ENCODE measurements at places on chromosomes 4 and X.
A peak's percentile ranks its signal among the peaks of the same experiment; 100 is the strongest.

GRCh38 chr4:100288811-100289529 is 98.7 kb upstream of the DDIT4L start:
- DNase-seq, result no peak

DNA sequence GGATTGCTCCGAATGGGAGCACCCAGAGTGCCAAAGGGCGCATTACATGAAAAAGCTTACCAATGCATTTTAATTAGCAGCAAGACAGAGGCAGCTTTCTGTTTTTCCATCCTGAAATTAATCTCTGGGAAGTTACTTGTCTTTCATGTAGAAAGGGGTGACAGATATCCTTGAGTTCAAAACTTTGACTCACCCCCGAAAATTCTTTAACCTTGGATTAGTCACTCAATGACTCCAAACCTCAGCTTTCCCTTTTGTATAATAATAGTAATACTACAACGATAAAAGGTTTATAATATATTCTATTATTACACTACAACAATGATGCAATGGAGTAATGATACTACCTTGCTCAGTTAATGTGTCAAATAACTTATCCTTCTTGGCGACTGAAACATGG is 126.3 kb downstream of the ADAMTS3 start:
- no peak for DNase-seq

- no peak for DNase-seq
Observed at GRCh38 chr4:45363931-45364330, 637.6 kb upstream of the GNPDA2 start.

GRCh38 chr4:108777388-108777787 is 14.5 kb upstream of the ETNPPL start:
- DNase-seq, result no peak

- no peak for DNase-seq
Observed at GRCh38 chr4:38821739-38822138, 17.1 kb upstream of the TLR1 start.

GRCh38 chrX:25206778-25207177 is 191.0 kb upstream of the ARX start:
- peak; percentile 8 for DNase-seq

- no peak for DNase-seq
Observed at GRCh38 chr4:81757691-81758090, 286.0 kb upstream of the RASGEF1B start.

DNA sequence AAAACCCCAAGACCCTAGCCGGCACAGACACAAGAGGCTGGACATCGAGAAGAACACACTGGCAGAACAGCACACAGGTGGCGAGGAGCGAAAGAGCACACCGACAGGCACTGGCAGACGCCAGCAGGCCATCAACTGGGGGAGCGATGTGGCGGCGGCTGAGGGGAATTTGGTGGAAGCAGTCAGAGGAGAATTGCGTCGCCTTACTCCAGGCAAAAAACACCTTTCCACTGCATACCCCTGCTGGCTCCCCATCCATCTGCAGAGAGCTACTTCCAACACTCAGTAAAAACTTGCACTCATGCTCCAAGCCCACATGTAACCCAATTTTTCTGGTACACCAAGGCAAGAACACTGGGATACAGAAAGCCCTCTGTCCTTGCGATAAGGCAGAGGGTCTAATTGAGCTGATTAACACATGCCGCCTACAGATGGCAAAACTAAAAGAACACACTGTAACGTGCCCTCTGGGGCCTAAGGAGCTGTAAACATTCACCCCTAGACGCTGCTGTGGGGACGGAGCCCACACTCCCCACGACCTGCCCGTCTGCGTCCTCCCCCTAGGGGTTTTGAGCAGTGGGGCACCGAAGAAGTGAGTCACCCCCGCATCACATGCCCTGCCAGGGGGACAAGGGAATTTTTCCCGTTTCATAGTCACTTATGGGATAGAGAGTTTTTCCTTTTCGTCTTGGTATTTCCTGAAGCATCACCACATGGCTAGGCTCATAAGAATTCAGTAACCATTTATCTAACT is 262.3 kb downstream of the KCTD8 start:
- no peak for DNase-seq

DNA sequence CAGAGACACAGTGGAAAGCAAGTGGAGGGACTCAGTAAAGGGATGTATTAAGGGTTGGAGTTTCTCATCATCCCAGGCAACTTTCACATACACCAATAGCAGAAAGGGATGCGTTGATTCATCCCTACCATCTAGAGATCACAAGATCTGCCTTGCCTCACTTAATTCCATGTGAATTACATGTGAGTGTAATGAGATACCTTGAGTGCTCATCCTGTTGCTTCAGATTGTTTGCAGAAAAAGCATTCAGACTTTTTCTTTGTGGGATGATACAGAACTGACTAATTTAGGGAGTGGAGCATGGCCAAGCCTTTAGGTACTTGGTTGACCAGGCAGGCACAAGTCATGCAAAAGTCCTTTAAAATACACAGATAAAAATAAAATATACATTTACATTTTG is 124.8 kb upstream of the SLIT2 start:
- DNase-seq, result peak; percentile 36

DNA sequence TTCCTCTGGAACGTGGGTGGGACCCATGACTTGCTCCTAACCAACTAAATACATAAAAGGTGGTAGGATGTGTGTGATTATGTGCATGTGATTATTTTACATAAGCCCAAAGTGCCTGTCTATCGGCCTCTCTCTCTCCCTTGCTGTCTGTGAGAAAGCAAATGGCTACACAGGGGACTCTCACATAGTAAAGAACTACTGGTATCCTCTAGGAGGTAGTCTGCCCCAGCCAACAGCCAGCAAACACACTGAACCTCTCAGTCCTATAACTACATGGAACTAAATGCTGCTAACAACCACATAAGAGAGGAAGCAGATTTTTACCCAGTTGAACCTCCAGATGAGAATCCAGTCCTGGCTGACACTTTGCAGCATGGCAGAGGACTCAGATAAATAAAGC is 1249.4 kb downstream of the ADGRL3 start:
- DNase-seq, result no peak

GRCh38 chr4:751676-752075 is 46.0 kb downstream of the PCGF3 start:
- no peak for DNase-seq

DNA sequence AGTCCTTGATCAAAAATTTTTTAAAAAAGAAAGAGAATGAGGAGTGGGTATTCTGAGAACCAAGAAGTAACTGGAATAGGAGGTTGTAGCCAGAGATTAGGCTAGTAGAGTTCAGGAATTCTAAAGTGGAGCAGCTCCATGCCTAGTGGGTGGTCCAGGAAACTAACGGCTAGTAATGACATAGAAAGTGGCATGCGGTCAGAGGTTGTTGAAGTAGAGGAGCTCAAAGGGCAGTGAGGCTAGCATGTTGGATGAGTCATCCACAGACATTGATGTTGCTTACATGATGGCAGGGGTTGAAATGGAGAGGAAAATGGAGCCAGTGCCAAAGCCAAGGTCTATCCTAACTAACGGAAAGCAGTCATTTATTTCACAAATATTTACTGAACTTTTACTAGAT is 42.1 kb downstream of the TEX13B start:
- no peak for DNase-seq

- no peak for DNase-seq
Observed at GRCh38 chr4:102734116-102734515, 26.7 kb downstream of the MANBA start.

DNA sequence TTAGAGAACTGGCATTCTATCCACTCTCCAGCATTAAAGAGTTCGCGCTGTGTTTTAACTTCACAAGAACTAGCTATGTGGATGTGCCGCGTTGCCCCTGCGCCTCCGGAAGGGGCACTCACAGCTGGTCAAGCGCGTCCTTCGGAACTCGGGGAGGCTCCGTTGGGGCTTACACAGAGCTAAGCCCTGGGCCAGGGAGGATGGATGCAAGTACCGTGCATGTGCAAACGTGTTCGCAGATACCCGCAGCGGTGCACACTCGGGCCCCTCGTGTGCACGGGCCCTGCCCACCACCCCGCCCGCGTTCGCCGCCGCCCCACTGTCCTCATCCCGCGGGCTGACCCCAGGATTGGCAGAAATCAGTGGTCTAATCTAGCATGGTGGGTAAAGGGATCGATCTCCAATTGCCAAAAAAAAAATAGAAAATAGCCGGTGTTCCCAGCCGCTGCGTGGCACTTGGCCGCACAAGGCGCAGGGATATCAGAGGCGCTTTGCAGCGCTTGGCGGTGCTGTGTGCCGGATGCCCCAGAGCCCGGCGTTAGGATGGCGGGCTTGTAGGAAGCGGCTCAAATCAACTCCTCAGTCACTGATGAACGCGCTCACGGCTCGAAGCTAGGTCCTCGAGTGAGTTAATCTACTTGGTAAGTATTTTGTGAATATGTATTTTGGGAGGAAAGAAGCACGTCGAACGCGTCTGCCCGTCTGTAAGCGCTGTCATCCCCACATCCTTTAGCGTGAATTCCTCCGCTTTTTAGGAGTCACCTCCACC is 989 bp upstream of the PCDH10 start:
- no peak for DNase-seq

DNA sequence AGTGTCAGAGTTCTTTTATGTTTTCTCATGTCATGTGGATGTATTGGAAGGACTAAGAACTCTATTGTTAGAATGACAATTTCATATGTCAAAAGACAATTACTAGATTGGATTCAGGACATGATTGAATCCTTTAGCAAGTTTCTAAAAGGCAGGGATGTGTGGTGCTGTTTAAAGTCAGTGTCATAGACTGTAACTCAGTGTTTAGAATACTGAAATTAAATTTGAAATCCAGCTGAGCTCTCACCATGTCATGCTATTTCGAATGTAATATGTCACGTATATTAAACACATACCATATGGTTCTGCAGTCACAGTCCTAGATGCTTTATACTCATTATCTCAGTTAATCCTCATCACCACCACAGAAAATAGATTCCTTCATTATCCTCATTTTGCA is 7.8 kb downstream of the GUCY1B1 start:
- no peak for DNase-seq

- DNase-seq, result no peak
Observed at GRCh38 chr4:75037252-75037651, 104.3 kb downstream of the PARM1 start.

- no peak for DNase-seq
Observed at GRCh38 chr4:8319061-8319460, 49.5 kb downstream of the HTRA3 start.

DNA sequence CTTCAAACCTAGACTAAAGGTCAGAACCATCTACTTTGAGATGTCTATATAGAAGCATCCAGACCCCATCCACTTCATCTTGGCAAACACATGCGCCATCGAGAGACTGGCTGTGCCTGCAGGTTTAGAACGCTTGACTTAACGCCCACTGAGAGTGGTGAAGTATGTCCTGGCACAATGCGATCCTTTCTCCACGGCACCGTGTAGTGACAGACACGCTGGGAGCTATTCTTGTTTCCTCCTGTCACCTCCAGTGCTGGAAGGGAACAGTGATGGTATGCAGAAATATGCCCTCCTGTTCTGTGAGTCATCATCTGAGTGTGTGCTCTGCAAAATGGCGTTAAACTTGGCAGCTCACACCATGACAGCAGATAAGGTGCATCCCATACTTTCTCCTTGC is 330.2 kb downstream of the NLGN4X start:
- no peak for DNase-seq

DNA sequence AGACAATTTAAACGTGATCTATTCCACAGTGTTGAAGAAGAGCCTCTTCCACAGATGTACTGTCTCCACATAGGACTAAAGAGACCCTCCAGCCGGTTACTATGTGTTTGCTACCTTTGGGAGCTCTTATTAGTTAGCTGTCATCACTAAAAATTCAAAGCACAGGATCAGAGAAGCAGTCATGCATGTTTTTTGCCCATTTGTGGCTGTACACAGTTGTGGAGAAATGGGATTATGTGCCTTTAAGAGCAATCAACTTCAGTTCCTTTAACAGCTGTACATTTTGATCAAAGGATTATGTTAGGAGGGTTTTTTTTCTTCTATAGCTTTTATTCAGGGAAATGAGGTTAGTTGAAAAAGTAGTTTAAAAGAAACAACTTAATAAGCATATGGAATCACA is 149.0 kb upstream of the SPOCK3 start:
- no peak for DNase-seq

- no peak for DNase-seq
Observed at GRCh38 chrX:153778684-153779101, 2.1 kb upstream of the SRPK3 start.

DNA sequence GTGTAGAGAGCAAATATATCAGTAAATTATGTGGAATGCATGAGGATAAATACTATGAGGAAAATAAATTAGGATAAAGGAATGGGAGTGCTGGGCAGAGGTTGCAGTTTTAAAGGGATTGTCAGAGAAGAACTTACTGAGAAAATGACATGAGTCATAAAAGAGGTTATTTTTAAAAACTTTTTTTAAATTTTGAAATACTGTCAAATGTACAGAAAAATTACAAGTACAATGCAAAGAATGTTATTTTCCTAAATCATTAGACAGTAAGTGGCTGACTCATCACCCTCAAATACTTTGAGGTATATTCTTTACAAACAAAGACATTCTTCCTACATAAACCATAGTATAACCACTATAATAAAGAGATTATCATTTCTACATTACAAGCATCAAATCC is 29.8 kb upstream of the H2AZ1 start:
- DNase-seq, result no peak

DNA sequence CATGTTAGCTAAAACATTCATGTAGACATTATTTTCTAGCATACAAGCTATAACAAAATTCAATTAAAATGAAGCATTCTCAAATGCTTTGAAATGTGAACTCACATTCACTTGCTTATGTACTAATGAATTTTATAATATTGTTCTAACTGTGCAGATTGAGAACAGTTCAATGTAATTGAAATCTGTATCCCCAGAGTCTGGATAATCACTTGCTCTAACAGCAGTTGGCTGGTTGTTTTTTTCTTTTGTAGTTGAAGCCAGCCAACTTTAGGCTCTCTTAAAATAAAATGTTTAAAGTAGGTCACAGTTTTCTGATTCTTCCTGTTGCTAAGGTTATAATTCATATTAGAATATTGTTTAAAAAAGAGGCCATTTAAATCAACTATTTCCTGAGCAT is 438.9 kb downstream of the NAF1 start:
- no peak for DNase-seq

DNA sequence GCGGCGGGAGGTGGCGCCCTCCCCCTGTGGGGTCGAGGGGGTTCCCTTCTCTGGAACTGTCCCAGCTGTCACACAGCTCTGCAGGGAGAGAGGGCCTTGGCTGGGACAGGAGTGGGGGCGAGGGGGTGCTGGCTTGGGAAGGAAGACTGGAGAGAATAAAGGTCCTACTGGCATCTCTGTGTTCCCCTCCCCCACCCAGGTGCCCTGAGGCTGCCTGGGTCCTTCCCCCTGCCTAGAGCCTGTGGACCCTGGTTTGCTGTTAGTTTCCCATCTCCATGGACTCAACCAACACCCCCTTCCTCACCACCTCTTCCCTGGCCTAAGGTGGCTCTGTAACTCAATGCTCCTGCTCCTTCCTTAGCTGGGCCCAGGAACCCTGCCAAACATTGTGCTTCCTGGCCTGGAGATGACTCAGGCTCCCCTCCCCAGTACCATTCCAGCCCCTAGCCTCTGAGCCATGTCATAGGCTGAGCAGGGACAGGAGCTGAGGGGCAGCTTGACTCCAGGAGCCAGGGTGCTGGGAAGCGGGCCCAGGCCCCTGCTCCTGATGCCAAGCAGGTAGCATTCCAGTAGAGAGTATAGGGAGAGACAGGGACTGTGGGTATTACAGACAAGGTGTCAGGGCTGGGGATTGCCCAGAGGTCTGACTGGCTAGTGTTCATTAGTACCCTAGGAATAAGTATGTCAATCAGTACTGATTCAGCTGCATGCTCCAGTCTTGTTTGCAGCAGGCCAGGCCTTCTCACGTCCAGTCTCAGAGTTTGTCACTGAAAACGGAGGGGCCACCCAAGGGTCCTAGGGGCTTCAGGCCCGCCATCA is 100.7 kb downstream of the EFNB1 start:
- DNase-seq, result no peak

GRCh38 chr4:96025011-96025410 is 185.1 kb downstream of the PDHA2 start:
- DNase-seq, result no peak

GRCh38 chr4:32789026-32789608 is 2068.9 kb downstream of the PCDH7 start:
- no peak for DNase-seq

Measured in GM04503 (cell line).